ENCODE measurements at places on chromosomes 3 and 15. TPM values are rescaled to one million over a fixed set of nuclear protein-coding genes. Genes with fewer than 3 reads are reported as not detected.
A peak's percentile ranks its signal among the peaks of the same experiment; 100 is the strongest.

The MITF gene
- 65.5 TPM for total RNA-seq

GRCh38 chr3:151568184-151568583, 107.3 kb upstream of the IGSF10 start:
- no peak for DNase-seq

The DAPK2 gene
- total RNA-seq: 48.2 TPM

GRCh38 chr3:195558602-195559001, 15.5 kb upstream of the PPP1R2 start:
- no peak for DNase-seq

- DNase-seq: no peak
Measured at GRCh38 chr3:150202711-150203110, 205.4 kb upstream of the TSC22D2 start.

DNA sequence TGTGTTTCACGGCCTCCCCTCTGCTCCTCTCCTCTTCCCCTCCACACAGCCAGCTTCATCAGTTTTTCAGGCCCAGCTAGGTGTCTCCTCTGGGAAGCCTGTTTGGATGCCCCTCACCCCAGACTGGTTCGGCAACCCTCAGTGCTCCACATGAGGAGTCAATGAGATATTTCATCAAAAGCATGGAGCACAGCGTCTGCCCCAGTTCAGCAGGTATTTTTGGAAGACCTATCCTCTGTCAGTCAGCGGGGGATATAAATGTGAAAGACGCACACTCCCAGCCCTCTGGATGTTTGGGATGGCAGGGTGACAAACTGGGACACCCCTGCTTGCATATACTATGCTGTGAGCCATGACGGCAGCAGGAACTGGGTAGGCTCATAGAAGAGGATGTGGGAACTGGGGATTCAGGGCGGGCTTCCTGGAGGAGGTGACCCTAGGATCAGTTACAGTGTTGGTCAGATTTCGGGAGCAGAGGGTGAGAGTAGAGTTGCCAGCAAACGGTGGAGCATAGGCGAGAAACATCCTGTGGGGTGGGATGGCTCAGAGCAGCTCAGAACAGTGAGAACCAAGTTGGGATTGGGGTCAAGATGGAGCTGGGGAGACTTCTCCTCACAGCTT, 42.9 kb downstream of the PXYLP1 start:
- no peak for DNase-seq

- peak; percentile 27 for DNase-seq
Measured at GRCh38 chr15:25777037-25777436, 86.1 kb downstream of the ATP10A start.

The SPRED1 gene
- total RNA-seq: 9.8 TPM

DNA sequence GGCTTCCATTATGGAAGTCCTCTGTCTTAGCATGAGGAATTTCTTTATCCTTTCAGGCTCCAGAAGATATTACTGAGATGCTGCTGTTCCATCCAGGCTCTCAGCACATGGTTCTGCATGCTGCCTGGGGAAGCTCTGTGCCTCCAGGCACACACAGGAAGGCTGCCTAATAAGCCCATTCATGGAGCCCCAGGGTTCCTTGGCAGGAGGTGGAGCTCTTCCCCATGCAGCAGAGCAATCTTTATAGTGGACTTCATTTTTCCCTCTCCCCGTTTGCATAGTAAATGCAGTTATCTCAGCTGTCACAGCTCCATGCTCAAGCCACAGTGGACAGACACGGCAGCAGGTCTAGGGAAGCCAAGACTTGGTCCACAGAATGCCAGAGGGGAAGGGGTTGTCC, 57.6 kb downstream of the BOC start:
- no peak for DNase-seq

- DNase-seq: no peak
Measured at GRCh38 chr15:69337138-69337537, 38.4 kb downstream of the PAQR5 start.

DNA sequence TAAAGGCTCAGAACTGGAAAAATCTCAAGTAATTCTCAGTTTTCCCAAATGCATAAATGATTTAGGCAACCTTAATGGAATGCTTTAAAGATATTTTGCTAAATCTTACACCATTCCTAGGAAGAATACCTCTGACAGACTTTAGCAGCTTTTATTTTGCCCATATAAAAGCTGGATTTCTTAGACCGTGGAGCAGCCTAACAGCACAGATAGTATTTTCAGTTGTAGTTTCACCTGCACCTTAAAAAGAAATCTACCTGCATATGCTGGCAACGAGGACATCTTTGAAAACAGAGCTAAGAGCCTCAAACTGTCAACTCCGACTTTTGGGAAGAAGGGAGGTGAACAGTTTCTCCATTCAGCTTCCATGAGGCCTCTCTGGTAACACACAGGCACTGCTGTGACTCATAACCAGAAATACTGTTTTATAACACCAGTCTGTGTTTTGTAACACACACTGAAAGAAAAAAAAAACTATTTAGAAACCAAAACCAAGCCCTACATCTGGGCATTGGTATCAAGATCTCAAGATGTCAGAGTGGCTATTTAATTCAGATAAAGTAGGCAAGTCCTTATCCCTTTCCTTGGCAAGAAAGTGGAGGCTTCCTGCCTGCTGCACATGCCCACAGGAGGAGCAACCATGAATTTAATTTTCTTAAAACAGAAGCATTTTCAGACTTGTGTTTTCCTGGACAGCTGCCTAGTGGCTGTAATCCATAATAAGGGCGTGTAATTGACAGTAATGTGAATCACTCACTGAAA, 181.5 kb upstream of the ICE2 start:
- no peak for DNase-seq

DNA sequence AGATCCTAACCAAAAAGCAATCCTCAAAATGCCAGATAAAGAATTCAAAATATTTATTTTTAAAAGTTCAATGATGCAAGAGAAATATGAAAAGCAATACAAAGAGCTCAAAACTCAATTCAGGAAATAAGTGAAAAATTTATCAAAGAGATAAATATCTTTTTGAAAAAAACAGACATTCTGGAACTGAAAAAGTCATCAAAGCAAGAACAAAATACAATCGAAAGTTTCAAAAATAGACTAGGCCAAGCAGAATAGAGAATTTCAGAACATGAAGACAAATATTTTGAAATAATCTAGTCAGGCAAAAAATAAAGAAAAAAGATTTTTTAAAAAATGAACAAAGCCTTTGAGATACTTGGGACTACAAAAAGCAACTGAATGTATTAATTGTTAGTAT, 83.4 kb upstream of the STT3B start:
- no peak for DNase-seq

The RTP1 gene
- total RNA-seq: not detected

DNA sequence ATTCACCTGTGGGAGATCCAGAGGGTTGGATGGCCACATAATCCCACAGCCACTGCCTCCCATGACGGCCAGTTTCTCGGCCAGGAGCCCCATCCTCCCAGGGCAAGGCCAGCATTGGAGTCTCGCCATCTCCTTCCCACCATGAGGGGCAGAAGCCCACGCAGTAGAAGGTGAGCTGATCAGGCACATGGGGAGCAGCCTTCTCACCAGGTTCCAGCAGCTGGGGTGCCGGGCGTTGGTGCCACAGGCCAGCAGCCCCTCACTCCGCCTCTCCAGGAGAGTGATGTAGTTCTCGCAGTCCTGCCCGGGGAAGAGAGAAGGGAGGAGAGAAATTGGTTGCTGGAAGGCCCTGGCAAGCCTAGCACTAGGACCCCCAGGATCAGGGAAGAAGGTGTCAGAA, 16.1 kb downstream of the SEMA7A start:
- no peak for DNase-seq

The TMEM212 gene
- not detected for total RNA-seq

DNA sequence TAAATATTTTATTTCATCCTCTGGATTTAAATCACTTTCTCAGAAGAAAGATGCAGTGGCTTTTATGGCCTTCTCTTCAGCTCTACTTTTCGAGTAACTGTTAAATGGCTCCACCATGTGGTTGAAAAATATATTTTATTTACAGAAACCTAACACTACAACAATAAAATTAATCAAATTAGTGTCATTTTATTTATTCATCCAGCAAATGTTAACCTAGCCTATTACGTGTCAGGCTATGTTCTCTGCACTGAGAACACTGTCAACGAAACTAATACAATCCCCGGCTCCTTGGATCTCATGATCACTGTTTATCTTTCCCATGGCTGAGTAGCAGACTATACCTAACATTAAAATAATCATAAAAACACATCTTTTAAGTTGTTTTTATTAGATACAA, 148.0 kb upstream of the OSTN start:
- no peak for DNase-seq

The ALPK3 gene
- 114 TPM for total RNA-seq

DNA sequence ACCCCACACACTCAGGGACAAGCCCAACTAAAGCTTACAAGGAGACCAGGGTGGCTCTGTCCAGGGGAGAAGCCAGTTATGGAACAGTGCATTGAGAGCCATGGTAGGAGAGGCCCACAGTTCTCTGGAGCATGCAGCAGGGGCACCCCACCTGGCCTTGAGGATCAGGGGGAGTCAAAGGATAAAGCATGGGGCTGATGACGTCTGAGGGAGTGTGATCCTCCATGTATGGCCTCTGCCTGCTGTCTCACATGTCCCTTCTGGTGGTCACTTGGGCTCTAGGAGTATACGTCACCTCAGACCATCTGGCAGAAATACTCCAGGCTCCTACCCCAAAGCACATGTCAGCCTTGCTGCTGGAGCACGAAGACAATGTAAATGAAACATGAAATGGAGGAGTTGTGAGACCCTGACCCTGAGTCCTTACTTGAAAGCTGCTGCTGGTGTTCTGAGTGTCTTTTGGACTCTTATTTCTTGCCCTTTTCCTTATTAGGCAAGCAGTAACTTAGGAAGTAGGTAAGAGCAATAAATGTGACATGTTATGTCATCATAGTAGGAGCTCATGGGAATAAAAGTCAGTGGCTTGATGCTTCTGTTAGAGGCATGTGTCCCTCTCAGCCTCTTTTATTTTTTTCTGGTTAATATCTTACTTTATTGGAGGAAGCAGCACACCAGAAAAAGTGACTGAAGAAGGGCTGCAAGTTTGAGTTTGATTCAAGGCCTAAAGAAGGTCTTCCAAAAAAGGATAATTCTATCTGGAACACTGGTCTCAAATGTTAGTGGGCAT, 15.5 kb downstream of the SRPRB start:
- DNase-seq: no peak

The GOLGA6L7 gene
- total RNA-seq: not detected

The PROS1 gene
- total RNA-seq: 19.8 TPM

The CCR3 gene
- not detected for total RNA-seq

The PRR20G gene
- total RNA-seq: not detected

The KBTBD13 gene
- total RNA-seq: 9.4 TPM

The SLCO2A1 gene
- total RNA-seq: 8.3 TPM

- DNase-seq: no peak
Measured at GRCh38 chr15:68389936-68390817, 41.8 kb downstream of the ITGA11 start.
